ENCODE measurements at places on chromosomes 2 and 18.

DNA sequence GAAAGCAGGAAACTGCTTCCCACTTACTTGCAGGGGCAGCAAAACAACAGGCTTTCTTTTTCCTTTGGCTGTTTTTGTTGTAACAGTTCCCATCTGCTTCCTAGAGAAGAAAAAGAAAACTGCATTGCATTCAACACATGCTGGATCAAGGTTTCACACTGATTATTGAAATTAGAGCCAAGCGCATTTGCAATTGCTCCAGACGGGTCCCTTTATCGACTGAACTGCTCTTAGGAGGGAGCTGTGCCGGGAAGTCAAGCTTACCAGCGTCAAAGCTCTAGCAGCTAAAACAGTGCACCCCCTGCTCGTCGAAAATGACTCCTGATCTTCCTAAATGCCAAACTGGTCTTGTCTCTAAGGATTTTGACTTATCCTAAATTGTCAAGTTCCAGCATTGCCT is 164.0 kb upstream of the SESTD1 start:
- DNase-seq = no peak

GRCh38 chr18:77250501-77250925 is 865 bp downstream of the GALR1 start:
- no peak for DNase-seq

DNA sequence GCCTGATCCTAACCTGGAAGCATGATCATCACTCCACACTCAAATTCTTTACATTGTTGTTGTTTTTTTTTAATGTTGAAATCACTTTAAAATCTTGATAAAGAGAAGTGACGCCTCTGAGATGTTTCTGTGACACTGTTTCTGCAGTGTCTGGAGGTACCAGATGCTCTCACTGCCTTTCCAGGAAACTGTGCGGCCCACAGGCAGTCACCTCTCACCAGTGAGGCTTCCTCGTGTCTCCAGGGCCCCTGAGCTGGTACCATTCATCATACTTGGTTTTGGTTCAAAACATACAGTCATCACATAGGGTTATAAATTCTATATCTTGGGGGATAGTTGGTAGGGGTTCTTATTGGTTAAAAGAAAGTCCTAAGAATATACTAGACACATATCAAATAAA is 10.1 kb upstream of the ID2 start:
- no peak for DNase-seq

DNA sequence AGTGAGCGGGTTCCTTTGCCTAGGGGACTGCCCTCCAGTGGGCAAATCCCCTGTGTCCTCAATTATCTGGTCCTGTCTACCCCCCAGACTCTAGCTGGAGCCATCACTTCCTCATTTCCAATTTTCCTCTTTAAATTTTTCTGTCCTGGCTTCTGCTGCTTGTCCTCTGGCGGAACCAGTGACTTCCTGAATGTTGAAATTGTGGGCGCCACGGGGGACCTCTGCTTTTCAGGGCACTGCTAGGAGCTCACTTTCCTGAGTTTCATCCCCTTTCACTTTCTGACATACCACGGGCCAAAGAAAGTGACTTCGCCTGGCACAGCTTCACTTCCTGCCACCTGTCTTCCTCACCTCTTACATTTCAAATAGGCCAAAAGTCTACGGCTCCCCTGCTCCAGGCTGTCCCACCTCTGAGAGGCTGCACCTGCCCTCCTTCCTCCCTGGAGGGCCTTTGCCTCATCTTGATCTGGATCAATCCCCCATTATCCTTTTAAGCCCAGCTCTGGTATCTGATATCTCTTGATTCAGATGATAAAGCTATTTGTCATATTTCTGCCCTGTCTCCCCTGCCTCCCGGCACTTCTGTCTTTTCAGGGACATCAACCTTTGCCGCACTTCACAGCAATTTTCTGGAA is 1.4 kb upstream of the MARCO start:
- DNase-seq = no peak

DNA sequence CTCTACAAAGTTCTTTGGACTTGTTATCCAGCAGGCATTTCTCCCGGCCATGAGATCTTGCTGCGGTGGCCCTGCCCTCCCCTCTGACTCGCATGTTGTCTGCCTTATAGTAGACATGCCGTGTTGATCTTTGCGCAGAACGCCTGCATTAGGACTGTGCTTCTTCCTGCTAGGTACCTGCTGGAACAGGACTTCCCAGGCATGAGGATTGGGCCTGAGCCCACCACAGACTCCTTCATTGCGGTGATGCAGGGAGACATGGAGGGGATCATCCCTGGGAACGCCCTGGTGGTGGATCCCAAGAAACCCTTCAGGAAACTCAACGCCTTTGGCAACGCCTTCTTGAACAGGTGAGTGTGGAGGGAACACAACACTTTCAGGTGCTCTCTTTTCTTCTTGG is 10.1 kb downstream of the EHD3 start:
- DNase-seq = no peak

DNA sequence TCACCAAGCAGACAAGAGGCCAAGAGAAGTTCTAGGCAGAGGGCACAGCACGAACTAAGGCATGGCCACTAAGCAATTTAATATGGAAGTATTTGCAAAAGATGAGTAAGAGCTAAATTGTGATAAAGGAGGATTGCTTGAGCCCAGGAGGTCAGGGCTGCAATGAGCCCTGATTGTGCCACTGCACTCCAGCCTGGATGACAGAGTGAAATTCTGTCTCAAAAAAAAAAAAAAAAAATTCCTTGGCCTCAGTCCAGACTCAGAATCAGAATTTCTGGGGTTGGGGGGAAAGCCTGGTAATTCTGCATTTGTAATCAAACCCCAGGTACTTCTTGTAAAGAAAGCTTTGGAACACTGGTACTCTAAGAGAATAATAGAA is 46.8 kb upstream of the RTN4 start:
- no peak for DNase-seq

GRCh38 chr18:72342933-72343332 is 201.2 kb downstream of the CBLN2 start:
- no peak for DNase-seq

DNA sequence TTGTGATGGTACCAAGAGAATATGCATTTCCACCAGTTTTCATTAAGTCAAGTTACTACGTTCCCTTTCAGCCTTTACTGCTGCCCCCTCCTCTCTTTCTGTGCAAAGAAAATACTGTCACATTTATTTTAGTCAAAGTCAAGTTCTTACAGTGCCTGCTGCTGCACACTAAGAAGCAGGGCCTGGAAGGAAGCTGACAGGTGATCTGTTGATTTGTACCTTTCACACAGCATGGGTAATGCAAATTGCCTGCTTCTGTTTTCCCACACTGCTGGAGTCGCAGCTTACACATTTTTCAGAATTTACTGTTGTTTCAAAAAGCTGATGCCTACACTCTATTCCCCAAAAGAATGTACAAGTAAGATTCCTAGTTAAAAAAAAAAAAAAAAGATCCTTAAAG is 48.7 kb upstream of the CD226 start:
- no peak for DNase-seq

- no peak for DNase-seq
Measured at GRCh38 chr2:143463719-143464118, 334.5 kb downstream of the ARHGAP15 start.

- peak; percentile 42 for DNase-seq
Measured at GRCh38 chr2:86216575-86217555, 17.6 kb downstream of the MRPL35 start.

- no peak for DNase-seq
Measured at GRCh38 chr18:34806527-34806926, 96.4 kb downstream of the DTNA start.

DNA sequence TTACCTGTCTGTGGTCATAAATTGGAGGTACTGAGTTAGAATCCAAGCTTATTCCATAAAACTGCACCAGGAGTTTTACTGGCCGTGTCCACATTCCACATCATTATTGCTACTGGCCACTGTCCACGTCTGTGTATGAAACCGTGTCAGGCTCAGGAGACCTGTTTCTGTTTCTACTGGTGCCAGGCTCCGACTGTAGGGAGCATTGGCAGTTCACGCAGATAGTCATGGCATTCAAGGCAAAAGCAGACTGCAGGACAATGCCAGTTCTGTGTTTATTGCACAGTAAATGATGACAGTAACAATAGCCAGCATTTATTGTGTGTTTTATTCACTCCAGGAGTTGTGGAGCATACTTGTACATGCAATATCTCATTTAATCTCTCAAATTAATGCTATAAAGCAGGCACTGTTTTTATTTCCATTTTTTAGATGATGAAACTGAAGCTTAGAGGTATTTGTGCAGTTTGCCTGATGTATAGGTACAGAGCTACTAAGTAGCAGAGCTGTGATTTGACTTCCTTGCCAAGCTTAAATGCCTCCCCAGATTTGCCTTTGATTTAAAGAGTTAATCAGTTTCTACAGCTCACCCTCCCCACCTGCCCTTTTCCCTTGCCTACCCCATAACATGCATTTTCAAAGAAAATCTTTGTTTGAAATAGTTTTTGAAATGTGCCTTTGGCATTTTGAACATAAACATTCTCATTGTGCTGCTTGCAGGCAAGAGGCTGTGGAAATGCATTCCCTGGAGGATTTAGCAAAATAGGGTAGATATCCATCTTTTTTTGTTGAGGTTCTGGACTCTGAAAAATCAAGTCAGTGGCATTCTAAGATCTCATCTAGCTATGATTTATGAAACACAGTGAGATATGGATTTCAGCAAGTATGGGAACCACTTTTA is 55.5 kb downstream of the MAP4K4 start:
- DNase-seq = no peak

GRCh38 chr2:207252416-207252815 is 86.7 kb upstream of the KLF7 start:
- no peak for DNase-seq

GRCh38 chr2:202758604-202759003 is 113.0 kb downstream of the ICA1L start:
- no peak for DNase-seq

GRCh38 chr2:207156451-207157161 is 9.1 kb downstream of the KLF7 start:
- no peak for DNase-seq

GRCh38 chr2:21270083-21270491 is 146.3 kb downstream of the TDRD15 start:
- DNase-seq = no peak

DNA sequence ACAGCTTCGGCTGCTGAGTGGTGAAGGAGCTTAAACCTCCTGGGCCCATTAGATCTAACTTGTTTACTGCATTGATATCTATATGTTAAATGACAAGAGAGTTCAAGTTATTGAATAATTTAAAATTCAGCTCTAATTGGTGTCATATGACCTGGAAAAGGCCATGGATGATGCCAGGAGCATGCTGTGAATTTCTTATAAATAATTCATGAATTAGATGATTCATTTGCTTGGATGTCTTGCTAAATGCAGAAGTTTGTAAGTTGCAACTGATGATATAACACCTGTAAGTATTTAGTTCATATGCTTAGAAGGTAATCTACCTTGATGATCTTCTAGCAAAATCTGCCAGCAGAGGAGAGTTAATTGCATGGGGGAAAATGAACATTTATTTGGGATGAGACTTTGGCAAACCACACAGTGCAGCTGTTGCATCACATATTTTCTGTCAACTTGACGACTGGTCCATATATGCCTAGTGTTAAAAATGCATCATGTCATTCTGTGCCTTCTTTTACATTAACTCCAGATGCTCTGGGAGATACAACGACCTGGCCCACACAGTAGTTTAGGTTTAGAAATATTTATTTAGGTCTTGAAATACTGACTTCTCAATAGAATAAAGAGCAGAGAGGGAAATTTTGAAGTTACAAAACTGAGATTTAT is 226.3 kb downstream of the KIAA1328 start:
- DNase-seq = no peak

DNA sequence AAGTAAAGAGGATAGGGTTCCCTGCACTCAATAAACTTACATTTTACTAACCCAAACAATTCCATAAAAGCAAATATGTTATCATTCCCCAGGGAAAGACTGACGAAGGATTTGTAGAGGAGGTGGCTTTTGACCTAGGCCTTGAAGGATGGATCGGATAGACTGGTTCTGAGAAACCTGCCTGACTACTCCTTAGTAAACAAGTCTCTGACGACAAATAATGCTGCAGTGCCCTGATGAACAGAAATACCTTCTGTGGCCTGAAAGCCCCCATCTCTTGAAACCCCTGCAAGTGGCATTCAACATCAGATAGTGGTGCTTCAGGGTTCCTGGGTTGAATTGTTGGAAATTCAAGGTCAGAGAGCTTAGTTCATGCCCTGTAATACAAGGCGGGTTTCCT is 19.2 kb downstream of the PRKCE start:
- no peak for DNase-seq

- DNase-seq = no peak
Measured at GRCh38 chr2:73566288-73566878, 75.8 kb downstream of the NAT8 start.

GRCh38 chr18:21264651-21265050 is 22.6 kb downstream of the GREB1L start:
- no peak for DNase-seq

DNA sequence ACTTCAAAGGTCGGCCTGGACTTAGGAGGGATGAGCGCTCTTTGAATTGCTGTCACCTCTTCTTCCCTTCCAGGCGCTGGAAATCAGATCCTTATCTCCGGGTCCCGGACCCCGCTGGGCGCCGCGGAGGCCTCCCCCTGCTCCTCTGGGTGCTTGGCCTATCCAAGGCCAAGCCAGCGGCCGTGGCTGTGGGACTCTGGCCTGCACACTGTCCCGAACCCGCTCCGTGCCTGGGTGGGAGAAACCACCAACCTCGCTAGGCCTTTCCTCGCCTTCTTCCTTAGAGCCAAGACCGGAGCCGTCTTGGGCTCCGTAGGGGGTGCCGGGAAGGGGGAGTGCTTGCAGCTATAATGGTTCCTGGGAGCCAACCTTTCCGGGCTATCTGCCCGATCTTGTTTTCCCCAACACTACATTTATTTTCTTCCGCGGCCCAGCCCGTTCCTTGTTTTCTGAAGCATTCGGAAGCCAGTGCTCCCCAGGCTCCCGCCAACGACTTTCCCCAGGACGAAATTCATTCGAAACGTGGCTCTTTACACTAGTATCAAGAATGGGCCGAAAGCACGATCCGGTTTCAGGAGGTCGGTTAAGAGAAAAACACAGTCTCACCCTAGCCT is 2.4 kb downstream of the OSR1 start:
- DNase-seq = no peak

GRCh38 chr2:20012282-20013125 is at the start of gene MATN3:
MATN3 (minus strand) TSS chr2:20012668; CDS start chr2:20012631, 37 bp downstream.
- DNase-seq = peak; percentile 78

- DNase-seq = no peak
Measured at GRCh38 chr2:231590614-231591013, 2.0 kb upstream of the TEX44 start.

DNA sequence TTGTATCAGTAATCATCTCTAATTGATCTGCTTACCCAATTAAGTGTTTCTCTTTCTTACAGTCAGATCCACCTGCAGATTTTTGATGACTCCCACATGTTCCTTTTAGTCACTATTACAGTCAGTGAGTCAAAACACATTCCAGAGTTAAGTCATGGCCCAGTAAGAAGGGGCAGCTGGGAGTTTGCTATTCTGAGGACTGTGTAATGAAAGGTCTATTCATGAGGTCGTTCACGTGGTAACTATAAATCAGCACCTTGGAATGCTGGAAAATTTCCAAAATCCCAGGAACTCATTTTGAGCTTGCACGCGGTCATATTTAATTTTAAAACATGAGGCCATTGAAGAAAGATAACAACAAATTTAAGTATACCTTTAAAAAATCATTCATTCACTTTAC is 252.5 kb downstream of the XIRP2 start:
- DNase-seq = peak; percentile 22
